ENCODE measurements at places on chromosomes 5 and 9.

DNA sequence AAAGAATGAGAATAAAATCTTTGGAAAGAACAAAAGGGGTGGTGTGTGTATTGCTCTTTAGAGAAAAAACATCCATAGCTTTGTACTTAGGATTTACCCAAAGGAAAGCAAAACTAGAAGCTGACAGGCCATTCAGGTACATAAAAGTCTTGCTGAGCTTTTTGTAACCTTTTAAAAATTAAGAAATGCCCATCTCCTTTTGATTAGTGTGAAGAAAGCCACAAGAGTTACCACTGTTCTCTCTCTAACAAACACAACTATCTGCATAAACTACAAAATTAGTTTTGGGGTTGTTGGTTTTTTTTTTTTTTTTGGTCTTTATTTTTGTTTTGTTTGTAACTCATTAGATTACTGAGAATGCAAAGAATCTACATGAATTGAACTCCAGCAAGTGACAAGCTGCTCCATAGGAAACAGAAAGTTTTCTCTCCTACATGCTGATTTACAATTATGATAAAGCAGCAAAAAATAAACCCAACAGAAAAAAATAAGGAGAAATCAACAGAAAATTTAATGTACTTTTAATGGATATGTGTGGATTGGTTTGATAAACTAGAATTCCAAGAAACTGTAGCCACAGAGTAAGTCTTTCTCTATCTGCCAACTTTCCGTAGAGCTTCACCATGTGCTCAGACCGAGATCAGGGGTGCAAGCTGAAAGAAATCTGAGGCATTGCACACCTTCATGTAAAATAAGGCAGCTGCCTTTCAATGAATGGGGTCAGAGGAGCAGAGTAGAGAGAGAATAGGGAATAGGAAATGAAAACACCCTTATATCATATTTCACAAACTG lies 12.3 kb downstream of the BAAT start:
- no peak for DNase-seq

DNA sequence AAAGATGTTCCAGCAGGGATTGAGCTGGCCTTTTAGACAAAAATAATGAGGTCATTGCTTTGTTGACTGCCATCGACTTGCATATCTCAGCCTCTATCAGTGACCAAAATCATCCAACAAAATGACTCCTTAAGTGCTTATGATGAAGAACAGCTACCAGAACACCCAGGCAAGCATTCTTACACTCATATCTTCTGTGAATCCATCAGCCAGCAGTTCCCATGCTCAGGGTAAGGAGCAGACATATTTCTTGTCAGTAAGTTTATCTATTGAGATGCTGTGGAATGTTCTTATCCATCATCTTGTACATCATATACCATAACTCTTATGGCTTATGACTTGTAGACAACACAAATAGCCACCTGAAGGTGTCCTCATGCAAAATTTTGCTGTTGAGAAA lies 20.2 kb upstream of the SPDL1 start:
- no peak for DNase-seq

- DNase-seq, result no peak
These were observed 2.5 kb downstream of the TBC1D9B start for GRCh38 chr5:179905161-179905560.

- DNase-seq, result no peak
These were observed 177.9 kb downstream of the PCSK1 start for GRCh38 chr5:96254980-96255691.

- no peak for DNase-seq
These were observed 1496.2 kb upstream of the CDH6 start for GRCh38 chr5:29697278-29697677.

All from hematopoietic multipotent progenitor cell treated with erythropoietin and hydrocortisone succinate and interleukin-3 and kit ligand, for 17 days (in vitro differentiated cells).